ENCODE measurements at places on chromosomes 12 and 14.

GRCh38 chr14:99258341-99258861, 13.6 kb downstream of the BCL11B start:
- no peak for DNase-seq

DNA sequence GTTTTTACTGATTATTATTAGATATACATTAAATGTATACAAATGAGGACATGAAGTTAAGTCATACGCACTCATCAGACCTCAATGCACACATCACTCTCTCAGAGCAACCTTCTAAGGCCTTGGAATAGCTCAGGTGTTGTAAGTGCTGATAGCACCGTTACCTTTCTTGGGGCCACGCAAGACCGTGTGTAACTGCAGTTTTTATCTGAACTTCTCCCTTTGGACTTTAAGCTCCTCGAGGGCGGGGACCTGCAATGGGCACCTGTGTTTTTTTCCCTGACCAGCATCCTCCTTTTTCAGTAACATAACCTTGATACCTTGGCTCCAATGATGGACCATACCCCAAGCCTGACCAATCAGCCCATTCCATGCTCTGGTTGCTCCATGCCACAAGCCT, 136.5 kb upstream of the TMCC3 start:
- DNase-seq: no peak

DNA sequence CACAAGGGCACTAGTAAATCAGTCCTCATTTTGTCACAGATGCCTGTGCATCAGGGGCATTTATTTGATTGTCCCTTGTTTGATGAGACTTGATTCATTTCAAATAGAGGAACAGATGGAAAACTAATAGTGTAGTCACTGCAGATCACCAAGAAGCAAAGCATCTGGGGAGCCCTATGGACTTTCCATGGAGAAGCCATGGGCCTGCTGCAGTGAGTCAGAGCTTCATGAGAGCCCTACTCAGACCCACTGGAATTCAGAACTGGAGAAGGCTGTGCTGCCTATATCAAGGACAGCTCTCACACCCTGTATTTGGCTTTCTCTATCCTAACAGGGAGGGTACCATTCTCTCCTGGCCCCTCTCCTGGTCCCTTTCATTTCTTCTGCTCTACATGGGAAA, 126.2 kb downstream of the GRIP1 start:
- no peak for DNase-seq

- DNase-seq: peak; percentile 41
Observed at GRCh38 chr12:96063046-96063445, 27.7 kb upstream of the LTA4H start.

DNA sequence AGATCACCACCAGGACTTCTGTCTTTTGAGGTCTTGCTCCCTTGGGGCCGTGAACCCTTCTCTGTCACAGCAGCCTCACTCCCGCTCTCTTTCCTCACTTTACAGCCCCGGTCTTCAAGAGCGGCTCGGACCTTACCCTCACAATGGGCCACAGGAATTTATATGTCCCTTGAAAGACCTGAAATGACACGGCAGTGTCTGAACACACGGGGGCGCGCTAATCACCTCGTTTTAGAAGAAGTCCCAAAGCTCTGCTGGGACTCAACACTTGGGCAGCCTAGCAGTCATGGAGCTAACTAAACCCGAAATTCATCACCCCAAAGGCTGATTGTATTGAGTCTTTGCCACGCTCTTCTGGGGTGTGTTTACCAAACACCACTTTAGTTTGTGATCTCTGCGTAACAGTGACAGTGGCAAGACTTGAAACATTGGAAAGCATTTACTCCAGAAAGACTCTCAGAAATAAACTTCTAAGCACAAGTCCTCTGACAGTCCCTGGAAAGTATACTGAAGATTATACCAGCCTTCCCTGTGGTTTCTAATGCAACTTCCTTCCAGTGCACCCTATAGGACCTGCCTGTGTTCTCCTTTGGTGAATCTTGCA, 29.0 kb downstream of the SERPINA11 start:
- peak; percentile 41 for DNase-seq

- DNase-seq: no peak
Observed at GRCh38 chr12:127389923-127390322, 877.0 kb upstream of the TMEM132C start.

DNA sequence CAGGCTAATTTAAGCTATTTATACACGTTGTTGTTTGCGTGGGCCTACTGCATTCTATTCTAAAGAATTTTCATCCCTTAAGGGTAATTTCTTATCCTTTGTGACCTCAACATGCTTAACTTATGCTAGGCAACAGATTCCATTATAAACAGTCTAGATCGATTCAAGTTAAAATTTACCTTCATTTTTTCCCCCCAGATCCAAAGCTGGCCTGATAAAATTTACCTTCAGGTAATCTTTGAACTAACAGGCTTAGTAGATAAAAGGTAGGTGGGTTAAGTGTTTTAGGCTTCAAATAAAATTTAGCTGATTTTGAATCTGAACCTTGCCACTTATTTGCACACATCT, 389 bp upstream of the CCNB1IP1 start:
- DNase-seq: no peak

- no peak for DNase-seq
Observed at GRCh38 chr12:9122091-9122609, 6.4 kb upstream of the A2M start.

DNA sequence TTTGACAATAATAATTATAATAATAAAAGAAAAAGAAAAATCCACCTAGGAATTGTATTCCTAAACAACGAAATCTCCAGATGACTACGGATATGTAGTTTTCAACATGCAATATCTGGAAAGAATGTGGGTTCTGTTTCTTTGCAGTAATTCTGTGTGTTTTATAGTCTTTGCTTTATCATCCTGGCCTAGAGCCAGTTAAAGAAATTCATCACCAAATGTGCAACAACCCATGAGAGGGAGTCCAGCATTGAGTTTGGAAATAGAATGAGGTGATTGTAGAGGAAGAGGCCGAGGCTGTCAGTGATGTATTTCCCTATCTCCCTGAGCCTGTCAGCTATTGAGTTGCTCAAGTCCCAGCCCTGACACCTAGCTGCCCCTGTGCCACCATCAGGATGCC, 200.5 kb upstream of the DCN start:
- no peak for DNase-seq

- peak; percentile 58 for DNase-seq
Observed at GRCh38 chr12:27571463-27571862, 47.5 kb downstream of the PPFIBP1 start.

- DNase-seq: no peak
Observed at GRCh38 chr12:42298887-42299286, 27.0 kb downstream of the ZCRB1 start.

DNA sequence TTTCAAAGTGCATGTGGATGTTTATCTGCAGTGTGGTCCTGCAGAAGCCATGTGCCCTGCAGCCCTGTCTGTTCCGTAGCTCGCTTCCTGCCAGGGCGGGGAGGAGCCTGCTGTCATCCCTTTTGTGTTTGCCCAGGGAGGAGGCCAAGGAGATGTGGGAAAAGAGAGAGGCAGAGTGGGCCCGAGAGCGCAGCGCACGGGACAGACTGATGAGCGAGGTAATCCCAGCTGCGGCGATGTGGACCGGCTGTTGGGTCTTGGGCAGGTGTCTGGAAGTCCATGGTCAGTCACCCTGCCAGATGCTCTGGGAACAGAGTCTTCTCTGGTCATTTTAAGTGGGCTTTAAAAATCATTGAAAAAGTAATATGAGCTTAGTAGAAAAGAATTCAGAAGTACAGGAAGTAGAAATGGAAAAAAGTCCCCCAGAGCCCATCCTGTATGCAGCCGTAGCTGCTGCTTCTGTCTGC, 12.8 kb downstream of the TCHP start:
- DNase-seq: peak; percentile 29

DNA sequence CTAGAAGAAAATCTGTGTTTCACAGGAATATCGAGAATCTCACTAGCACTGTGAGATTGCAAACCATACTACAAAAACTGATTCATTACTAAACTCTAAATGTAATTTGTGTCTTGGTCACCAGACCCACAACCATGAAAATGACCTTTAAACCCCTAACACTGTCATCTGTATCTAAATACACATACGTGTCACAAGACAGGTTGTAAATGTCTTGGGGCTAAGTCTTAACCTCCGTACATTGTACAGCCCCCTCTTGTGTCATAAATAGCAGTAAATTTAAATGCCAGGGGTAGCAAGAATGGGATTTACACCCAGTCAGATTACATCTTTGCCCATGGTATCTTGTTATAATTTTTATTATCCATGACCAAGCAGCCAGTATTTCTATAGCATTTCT, 117.3 kb downstream of the GPR135 start:
- DNase-seq: no peak

DNA sequence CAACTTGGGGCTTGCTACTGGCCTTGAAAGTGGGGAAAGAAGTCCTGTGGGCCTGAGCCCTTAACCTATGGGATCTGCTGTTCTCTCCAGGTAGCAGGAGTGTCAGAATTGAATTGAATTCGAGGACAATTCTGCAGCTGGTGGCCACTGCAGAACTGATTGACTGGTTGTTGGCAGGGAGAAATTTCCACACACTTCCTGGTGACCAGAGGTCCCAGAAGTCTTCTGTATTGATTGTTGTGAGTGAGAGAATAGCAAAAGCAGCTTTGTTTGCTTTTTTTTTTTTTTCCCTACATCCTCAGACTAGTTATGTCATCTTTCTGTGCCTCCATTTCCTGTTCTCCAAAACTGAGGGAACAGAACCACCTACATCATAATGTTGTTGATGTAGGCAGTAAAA, 64.1 kb downstream of the PRICKLE1 start:
- no peak for DNase-seq

- DNase-seq: no peak
Observed at GRCh38 chr14:19800282-19801117, 3.1 kb upstream of the OR4N2 start.

DNA sequence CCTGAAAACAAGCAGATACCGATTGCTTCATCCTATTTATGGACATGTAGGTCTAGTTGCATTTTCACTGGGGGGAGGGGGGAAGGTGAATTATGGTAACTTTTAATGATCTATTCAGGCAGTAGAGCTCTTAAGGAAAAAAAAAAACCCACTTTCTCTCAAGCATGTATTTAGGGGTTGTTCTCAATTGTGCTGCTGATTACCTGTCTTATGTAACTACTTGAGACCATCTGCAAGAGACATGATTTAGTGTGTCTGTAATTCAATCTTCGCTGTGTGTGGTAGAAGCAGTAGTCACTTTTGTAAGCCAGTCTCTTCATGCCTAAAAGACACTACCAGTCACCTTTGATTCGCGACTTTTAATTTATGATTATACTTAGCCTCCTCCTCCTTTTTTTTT, 8.9 kb downstream of the CALM1 start:
- DNase-seq: no peak

GRCh38 chr12:42789808-42790760, 200.5 kb upstream of the PRICKLE1 start:
- peak; percentile 24 for DNase-seq

GRCh38 chr12:12147111-12147510, 76.4 kb downstream of the BCL2L14 start:
- peak; percentile 84 for DNase-seq

DNA sequence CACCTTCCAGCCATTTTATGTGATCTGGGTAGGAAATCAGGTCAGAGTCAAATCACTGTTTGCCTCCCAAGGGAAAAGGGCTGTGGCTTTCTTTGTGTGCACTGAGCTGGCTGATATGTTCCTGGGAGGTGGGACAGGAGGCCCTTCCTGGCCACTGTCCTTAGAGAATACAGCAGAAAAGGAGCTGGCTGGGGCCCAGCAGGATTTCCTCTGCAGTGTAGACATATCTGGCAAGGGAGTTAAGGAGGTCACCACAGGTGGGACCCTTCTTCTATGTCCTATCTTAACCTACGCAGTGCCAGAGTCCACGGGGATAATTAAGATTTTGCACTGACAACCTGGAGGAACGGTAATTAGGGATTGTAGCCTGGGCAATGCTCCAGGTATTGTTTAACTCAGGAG, 145.3 kb downstream of the NTF3 start:
- DNase-seq: peak; percentile 43

DNA sequence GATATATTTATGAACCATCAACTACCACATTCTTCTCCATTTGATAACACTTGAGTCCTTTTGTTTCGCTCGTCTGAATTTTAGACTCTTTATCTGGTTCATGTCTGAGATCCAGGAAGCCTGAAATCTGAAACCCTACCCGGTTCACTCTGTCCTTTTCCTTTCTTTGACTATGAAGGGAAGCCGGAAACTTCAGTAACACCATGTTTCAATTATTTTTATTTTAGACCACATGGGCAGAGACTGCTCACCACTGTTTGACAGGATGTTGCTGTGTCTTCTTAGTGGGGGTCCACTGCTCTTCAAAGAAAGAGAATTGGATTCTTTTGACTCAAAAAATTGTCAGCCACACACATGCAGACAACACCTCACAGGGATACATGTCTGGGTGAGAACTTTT, 331.9 kb upstream of the FLRT2 start:
- peak; percentile 58 for DNase-seq

DNA sequence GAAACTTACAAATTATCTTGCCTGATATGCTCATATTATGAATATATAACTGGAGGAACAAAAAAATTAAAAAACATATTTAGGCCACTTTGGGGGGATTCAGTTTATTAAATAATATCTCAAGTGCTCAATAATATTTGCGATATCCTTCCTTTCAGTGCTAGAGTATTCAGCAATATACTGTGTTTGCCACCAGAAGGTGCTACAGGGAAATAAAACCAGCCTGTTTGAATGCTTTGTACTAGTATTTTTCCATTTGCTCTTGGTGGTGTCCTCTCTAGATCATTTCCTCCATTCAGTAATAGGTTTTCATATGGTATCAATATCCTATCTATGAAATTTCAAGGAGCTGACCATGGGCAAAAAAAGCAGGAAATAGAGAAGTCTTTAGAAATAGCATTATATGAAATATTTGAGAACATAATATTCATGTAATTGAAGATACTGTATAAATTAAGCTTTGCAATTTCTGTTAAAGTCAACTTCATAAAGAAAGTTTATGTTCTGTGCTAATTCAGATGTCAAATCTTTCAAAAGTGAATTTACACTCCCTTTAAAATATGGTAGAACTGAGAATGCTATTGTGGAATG, 106.2 kb upstream of the NAV3 start:
- DNase-seq: peak; percentile 61
